ENCODE measurements at places on chromosomes 11 and 22.

DNA sequence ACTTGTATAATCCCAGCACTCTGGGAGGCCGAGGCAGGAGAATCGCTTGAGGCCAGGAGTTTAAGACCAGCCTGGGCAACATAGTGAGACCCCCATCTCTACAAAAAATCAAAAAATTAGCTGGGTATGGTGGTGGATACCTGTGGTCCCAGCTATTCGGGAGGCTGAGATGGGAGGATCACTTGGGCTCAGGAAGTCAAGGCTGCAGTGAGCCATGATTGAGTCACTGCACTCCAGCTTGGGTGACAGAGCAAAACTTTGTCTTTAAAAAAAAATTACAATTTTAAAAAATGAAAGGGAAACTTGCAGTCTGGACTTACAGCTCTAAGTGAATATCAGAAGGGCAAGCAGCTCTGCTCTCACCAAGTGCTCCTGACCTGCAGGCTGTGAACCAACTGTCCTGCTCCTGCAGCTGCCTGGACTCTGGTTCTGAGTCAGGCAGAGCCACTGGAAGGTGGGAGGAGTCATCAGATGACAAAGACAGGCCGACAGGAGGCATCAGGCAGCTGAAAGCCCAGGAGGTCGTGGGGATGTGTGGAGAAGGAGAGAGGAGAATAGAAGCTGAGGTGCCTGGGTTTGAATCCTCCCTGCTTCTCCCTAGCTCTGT lies 9.6 kb downstream of the SMTNL1 start:
- DNase-seq: no peak

GRCh38 chr11:92159931-92160330 lies 64.7 kb upstream of the FAT3 start:
- no peak for DNase-seq

- no peak for DNase-seq
Observed at GRCh38 chr11:113484223-113484622, 9.0 kb upstream of the DRD2 start.

GRCh38 chr22:39773976-39774539 lies 119.5 kb downstream of the ENTHD1 start:
- no peak for DNase-seq

DNA sequence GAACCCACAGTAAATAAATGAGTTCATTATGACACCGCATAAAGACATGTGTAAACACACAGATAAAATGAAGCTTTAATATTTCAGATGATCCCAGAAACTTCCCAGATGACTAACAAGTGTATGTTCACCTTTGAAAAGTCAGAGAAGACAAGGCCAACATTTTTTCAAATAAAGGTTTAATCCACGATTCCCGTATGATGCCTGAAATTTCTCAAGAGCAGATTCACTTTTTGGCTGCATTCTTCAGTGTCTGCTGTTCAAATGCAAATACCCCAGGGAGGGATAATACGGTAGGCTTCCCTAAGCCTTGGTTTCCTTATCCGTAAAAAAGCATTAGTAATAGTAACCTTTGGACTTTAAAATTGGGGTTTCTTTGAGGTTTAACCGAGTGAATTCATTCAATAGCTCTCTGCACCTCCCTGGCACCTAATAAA lies 62.5 kb downstream of the SYTL2 start:
- no peak for DNase-seq

GRCh38 chr11:44351898-44352498 lies 42.1 kb upstream of the ALX4 start:
- no peak for DNase-seq

- DNase-seq: no peak
Observed at GRCh38 chr11:88818978-88819377, 246.8 kb downstream of the GRM5 start.

DNA sequence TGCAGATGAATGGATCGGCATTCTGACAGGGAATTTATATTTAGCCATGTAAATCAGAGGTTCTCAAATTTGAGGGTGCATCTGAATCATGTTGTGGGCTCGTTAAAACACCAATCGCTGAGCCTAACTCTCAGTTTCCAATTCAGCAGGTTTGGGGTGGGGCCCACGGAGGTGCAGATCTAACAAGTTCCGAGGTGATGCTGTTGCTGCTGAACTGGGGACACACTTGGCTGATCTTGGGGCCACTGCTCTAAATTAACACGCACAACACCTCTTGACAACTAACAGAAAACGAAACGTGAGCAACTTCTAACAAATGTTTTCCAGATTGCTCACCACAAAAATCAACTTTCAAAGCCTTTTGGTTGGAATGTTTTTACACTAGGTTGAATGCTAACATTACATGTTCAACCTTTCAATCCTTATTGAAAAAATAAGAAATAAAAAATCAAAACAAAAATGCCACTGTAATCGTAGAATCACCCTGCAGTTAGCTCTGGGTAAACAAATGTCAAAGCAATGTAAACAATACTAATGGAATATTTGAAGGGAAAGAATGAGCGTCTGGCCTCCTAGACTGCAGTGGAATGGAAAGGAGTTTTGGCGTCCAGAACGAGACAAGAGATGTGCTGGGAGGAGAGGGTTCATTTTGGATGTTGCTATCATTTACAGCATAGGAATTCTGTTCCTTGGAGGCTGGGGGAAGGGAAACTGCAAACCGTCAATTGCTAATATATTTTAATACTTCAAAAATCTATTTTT lies 68.3 kb upstream of the SLC6A5 start:
- no peak for DNase-seq

DNA sequence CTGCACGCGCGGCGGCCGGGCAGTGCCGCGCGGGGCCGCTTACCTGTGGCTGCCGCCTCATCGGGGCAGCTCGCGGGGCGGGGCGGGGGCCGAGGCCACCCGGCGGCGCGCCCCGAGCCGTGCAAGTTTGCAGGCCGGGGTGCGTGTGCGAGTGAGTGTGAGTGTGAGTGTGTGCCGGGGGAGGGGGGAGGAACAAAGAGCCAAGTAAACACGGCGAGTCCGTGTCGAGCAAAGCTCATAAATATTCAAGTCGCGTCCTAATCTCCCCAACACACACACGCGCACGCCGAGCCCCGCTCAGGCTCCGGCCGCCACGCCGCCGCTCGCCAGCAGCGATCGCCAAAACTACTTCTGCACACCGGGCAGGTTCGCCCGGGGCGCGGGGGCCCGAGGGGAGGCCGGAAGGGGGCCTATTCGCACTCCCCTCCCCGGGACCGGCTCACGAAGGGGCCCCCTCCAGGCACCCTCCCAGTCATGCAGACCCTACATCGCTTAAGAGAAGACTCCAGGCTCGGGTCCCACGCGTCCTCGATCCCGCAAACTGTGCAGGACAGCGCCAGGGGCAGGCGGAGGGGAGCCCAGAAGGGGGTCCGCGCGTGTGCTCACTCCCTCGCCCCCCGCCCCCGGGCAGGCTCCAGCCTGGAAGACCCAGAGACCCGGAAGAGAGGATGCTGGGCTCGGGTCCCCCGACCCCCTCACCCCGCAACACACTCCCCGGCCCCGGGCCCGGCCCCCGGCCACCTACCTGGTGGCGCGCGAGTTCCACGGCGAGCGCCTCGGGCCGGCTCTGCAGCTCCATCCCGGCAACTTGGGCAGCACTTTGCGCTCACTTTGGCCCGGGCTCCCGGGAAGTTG lies 827 bp downstream of the PHF21B start:
- no peak for DNase-seq

GRCh38 chr22:36335621-36336020 lies 52.1 kb downstream of the MYH9 start:
- DNase-seq: no peak

DNA sequence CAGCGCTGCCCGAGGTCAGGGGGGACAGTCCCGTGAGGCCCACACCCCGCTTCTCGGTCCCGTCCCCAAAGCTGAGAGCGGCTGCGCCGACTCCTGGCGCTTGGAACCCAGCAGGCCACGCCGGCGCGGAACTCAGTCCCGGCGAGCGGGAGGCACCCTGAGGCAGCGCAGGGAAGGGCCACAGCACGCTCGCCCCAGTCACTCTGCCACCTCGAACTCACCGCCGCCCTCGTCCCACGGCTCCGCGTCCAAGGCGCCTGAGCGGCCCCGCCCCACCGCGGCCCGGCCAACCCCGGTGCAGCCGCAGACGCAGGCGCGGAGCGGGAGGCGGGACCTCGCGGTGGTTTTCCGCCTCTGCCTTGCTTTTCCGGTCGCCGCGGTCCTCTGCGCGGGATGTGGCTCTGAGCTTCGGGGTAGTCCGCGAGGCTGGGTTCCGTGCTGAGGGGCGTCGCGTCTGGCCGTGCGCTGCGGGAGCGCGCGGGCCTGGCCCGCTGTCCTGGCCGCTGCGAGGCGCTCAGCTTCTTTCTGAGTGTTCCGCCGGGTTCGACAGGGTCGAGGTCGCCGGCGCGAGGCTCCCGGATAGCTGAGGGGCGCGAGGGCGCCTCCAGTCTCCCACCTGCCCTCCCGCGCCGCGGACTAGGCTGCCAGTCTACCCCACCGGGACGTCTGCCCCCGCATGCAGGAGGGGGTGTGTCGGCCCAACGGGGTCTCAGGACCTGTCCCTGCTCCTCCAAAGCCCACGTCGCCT lies at the start of gene CDPF1:
Gene CDPF1, minus strand, starts transcription at position 259 of the 748 bp plus-strand sequence. CDS start 2,009 bp downstream, outside the sequence.
- DNase-seq: peak; percentile 30

GRCh38 chr11:75802021-75802912 lies 12.7 kb upstream of the UVRAG start:
- no peak for DNase-seq

- DNase-seq: no peak
Observed at GRCh38 chr11:119580081-119580480, 148.9 kb downstream of the NECTIN1 start.

GRCh38 chr11:134644476-134645456 lies 232.7 kb upstream of the B3GAT1 start:
- DNase-seq: no peak

GRCh38 chr11:95999711-96000406 lies 76.0 kb upstream of the MTMR2 start:
- DNase-seq: no peak

DNA sequence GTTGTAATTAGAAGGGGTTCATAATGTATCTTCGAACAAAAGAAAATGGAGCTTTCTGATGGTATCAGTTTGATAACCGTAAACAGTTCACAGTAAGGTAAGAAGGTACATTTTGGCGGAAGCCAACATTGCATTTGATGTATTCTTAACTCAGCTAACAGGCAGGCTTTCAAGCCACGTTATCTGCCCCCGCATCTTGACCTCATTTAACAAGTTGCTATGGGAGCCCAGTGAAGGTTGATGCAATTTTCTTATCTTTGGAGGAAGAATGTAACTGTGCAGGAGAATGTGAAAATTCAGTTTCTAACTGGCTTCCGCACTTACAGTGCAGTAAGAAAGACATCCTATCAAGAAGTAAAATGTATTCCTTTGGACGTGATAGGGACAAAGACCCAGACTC lies 110.6 kb downstream of the ETS1 start:
- no peak for DNase-seq

GRCh38 chr11:49995565-49995964 lies 13.2 kb upstream of the OR4C12 start:
- DNase-seq: no peak

DNA sequence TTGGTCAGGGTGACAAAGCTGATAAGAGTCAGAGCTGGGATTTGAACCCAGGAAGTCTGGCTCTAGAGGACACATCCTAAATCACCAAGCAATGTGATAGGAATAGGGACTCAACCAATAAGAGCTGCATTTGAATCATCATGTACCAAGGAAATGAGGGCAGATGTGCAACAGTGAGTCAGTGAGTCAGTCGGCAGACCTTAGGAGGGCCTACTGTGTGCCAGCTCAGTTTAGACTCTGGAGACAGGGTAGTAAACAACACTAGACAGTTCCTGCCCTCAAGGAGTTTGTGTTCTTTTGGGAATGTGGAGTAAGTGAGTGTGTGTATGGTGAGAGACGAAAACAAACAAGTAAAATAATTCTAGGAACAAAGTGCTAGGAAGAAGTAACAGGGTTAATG lies 11.2 kb downstream of the IL10RA start:
- no peak for DNase-seq

GRCh38 chr11:134119094-134119493 lies 50.2 kb downstream of the JAM3 start:
- DNase-seq: no peak

GRCh38 chr11:128687321-128687720 lies 6.6 kb upstream of the FLI1 start:
- no peak for DNase-seq

DNA sequence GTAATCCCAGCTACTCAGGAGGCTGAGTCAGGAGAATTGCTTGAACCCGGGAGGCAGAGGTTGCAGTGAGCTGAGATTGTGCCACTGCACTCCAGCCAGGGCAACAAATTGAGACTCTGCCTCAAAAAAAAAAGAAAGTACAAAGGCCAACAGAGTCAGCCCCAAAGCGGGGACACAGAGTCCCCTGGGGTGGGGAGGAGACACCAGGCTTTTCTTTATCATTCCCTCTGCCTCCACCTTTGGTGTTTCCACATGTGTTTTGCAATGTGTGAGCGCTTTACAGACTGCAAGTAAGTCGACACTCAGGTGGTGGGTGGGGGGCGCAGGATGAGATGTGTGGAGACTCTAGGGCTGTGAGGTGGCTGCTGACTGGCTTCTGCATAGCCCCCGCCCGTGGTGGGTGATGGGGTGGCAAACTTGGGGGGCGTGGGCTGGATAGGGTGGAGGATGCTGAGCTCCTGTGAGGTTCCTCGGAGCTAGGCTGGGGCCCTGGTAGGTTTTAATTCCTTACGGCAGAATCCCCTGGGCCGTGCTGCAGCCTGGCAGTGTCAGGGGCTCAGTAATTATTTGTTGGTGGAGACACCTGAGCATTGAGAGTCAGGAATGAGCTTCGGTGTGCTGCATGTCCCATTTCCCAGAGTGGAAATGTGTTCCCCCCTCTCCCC lies 177.2 kb downstream of the CTTN start:
- DNase-seq: no peak

DNA sequence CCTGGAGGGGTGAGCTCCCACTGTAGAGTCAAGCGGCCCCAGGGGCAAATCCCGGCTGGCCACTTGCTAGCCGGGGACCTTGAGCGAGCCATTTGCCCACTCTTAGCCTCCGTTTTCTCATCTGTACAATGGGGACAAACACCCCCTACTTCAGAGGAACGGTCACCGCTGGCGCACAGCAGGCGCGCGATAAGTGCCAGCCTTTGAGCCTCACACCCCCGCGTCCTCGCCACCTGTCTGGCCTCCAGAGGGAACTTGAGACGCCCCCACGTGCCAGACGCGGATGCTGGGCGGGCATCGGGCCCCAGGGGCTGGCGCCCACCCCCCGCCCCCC lies 72.6 kb upstream of the TCF20 start:
- DNase-seq: no peak

GRCh38 chr11:8355416-8355742 lies 91.7 kb upstream of the LMO1 start:
- DNase-seq: no peak

DNA sequence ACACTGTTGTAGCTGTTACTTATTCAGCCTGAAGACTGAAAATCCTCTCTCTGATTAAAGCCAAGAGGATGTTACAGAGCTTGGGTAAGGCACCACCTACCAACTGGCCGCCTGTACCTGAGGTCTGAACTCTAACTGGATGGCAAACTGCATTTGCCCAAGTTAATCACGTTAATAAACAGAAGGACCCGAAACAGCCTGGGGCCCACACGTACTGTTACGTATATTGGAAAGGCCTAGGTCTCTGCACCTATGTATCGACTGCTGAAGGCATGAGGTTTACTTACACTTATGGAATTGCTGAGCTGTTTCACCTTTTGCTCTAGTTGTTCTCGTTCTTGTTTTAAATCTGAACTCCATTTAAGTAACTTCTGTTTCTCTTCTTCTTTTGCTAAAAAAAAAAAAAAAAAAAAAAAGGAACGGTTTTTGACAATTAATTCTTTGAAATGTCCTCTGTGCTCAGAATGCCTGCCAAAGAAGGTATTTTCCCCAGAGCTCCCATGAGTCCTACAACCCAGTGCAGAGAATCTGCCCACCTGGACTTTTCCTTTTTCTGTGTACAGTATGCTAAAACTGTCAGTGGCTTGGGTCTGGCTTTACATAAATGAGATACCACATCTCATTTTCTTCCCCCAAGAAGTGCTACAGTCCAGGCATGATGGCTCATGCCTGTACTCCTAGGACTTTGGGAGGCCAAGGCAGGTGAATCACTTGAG lies 13.1 kb downstream of the LARGE2 start:
- DNase-seq: no peak

Measured in SIG-M5 (cell line).